Activated naive CD8-positive, alpha-beta T cell treated with anti-CD3 and anti-CD28 coated beads for 36 hours (primary cell): ENCODE measurements at places on chromosomes 2 and 18. TPM values are rescaled to one million over a fixed set of nuclear protein-coding genes. Genes with fewer than 3 reads are reported as not detected.

GRCh38 chr2:166031054-166031453 lies 77.5 kb upstream of the TTC21B start:
- no peak overlapping the region for H3K4me3 ChIP-seq
- H3K27ac ChIP-seq, result no peak overlapping the region
- DNase-seq, result no peak
- H3K4me1 ChIP-seq, result no peaks in the 10 kb centered on the region
- no peaks in the 10 kb centered on the region for H3K36me3 ChIP-seq
- H3K27me3 ChIP-seq, result peaks cover 4% of the 10 kb centered on the region

DNA sequence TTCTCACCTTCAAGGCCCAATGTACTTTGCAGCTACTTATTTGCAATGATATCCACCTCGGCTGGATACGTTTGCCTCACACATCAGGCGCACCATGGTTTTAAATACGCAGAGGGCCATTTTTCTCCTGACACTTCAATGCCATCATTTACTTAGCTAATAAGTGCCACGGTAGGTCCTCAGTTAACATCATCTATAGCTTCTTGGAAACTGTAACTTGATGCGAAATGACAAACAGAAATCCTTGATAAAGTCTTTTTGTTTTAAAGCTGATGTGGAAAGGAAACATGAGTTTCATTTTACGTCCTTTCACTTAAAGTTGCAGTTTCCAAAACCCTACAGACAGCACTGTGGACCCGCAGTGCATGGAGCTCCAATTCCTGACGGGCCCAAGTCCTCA lies 37.1 kb downstream of the ZNF516 start:
- no peak overlapping the region for H3K4me3 ChIP-seq
- H3K27me3 ChIP-seq, result no peaks in the 10 kb centered on the region
- H3K4me1 ChIP-seq, result peaks cover 23% of the 10 kb centered on the region
- H3K27ac ChIP-seq, result no peak overlapping the region

- no peak overlapping the region for H3K27ac ChIP-seq
- H3K36me3 ChIP-seq, result peaks cover 15% of the 10 kb centered on the region
- no peak for DNase-seq
- no peaks in the 10 kb centered on the region for H3K27me3 ChIP-seq
- peaks cover 4% of the 10 kb centered on the region for H3K4me1 ChIP-seq
Observed at GRCh38 chr2:3446381-3446780, 66.9 kb downstream of the TRAPPC12 start.

GRCh38 chr2:55672630-55673029 lies 21.0 kb downstream of the PNPT1 start:
- H3K27me3 ChIP-seq, result no peaks in the 10 kb centered on the region
- H3K27ac ChIP-seq, result no peak overlapping the region
- DNase-seq, result no peak
- peaks cover 23% of the 10 kb centered on the region for H3K36me3 ChIP-seq
- H3K4me1 ChIP-seq, result no peaks in the 10 kb centered on the region

- no peaks in the 10 kb centered on the region for H3K4me1 ChIP-seq
- no peak for DNase-seq
- no peak overlapping the region for H3K4me3 ChIP-seq
- no peaks in the 10 kb centered on the region for H3K27me3 ChIP-seq
- no peak overlapping the region for H3K27ac ChIP-seq
- H3K36me3 ChIP-seq, result no peaks in the 10 kb centered on the region
Observed at GRCh38 chr18:63004466-63005089, 289.2 kb downstream of the PHLPP1 start.

- peaks cover 2% of the 10 kb centered on the region for H3K4me1 ChIP-seq
- peaks cover 37% of the 10 kb centered on the region for H3K36me3 ChIP-seq
- no peak for DNase-seq
- H3K4me3 ChIP-seq, result no peak overlapping the region
- no peaks in the 10 kb centered on the region for H3K27me3 ChIP-seq
- H3K27ac ChIP-seq, result no peak overlapping the region
Observed at GRCh38 chr2:24816884-24817283, 23.7 kb downstream of the CENPO start.

DNA sequence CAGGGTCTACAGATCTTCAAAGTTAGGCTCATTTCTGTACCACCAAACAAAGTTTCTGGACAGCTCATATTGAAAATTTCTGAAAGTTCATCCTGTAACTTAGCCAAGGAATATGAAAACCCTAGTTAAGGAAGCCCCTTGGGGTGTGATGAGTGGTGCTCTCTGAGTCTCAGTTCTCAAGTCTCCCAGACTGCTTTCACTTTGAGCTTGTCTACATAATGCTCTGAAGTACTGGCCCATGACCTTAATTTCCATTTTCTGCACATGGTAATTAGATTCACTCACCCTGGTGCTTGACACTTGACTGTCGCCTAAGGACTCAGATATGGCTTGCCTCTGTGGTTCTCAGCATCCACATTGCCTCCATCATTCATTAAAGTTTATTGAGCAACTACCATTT lies 51.7 kb upstream of the SATB2 start:
- H3K4me3 ChIP-seq, result no peak overlapping the region
- H3K36me3 ChIP-seq, result no peaks in the 10 kb centered on the region
- H3K4me1 ChIP-seq, result no peaks in the 10 kb centered on the region
- no peak overlapping the region for H3K27ac ChIP-seq
- DNase-seq, result no peak
- H3K27me3 ChIP-seq, result peaks cover 17% of the 10 kb centered on the region

- H3K36me3 ChIP-seq, result no peaks in the 10 kb centered on the region
- no peaks in the 10 kb centered on the region for H3K4me1 ChIP-seq
- no peak for DNase-seq
- H3K27me3 ChIP-seq, result no peaks in the 10 kb centered on the region
Observed at GRCh38 chr2:145012214-145012670, 492.3 kb upstream of the ZEB2 start.

DNA sequence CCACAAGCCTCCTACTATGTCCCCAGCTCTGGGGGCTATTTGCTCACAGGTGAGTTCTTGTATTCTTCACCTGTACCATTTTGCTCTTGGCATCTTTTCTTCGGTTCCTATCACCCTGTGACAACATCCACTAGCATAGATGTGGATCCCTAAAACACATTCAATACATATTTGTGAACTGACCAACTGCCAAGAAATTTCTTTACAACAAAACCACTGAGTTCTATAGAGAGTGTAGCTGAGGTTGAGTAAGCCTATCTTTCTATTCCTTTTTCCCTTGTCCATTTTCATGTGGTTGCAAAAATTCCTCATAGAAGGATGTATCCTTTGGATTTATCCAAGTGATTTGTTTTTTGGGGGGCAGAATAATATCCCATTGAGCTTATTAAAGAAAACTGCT lies 192.7 kb upstream of the ITGA4 start:
- H3K36me3 ChIP-seq, result peaks cover 22% of the 10 kb centered on the region
- DNase-seq, result no peak
- no peak overlapping the region for H3K4me3 ChIP-seq
- H3K27me3 ChIP-seq, result no peaks in the 10 kb centered on the region

GRCh38 chr2:239267288-239267951 lies 133.4 kb downstream of the HDAC4 start:
- H3K4me1 ChIP-seq, result peaks cover 65% of the 10 kb centered on the region
- DNase-seq, result peak; percentile 90
- H3K4me3 ChIP-seq, result peak overlapping the region; percentile 73
- H3K36me3 ChIP-seq, result peaks cover 8% of the 10 kb centered on the region
- peak overlapping the region; percentile 84 for H3K27ac ChIP-seq

DNA sequence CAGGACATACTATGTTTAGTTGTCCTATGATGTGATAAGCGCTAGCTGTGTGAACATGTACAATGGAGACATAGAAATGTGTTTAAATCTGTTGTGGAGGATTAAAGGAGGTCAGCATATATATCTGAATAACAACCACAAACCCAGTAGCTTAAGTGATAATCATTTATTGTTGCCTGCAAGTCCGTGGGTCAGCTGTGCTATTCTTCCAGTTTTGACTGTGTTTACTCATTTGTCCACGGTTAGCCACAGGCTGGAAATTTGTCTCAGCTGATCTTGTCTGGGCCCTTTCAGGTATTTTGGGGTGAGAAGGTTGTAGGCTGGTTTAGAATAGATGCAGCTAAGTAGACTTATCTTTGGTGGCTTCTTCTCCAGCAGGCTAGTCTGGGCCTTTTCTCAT lies 110.4 kb downstream of the PARD3B start:
- no peaks in the 10 kb centered on the region for H3K27me3 ChIP-seq
- H3K4me1 ChIP-seq, result no peaks in the 10 kb centered on the region
- H3K36me3 ChIP-seq, result no peaks in the 10 kb centered on the region
- H3K27ac ChIP-seq, result no peak overlapping the region
- H3K4me3 ChIP-seq, result no peak overlapping the region
- DNase-seq, result no peak

DNA sequence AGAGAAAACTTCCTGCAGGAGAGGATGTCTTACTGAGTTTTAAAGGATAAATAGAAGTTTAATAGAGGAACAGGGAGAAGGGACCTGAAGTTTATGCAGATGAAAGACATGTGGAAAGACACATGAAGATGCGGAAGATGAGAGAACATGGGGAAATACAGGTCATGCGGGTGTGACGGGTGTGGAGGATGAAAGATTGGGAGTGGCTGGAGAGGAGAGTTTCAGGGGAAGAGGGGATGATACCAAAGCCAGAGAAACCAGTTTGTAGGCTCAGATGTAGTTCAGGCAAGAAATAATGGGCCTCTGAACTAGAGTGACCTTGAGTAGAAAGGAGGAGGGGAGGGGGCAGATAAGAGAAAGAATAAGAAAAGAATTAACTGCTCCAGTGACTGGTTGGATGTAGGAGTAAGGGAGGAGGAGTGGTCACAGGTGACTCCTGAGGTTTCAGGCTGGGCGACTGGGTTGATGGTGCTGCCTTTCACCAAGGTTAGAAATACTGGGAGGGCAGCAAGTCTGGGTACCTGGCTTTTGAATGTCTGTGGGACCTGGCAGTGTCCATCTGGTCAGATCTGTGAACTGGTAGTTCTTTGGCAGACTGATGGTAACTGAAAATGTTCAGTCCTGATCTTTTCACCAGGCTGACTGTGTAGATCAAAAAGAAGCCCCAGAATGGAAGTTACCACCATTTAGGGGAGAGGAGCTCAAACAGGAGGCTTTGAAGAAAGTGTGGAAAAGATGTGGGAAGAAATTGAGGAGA lies 69.4 kb downstream of the TET3 start:
- no peak overlapping the region for H3K4me3 ChIP-seq
- peaks cover 31% of the 10 kb centered on the region for H3K4me1 ChIP-seq
- H3K36me3 ChIP-seq, result peaks cover 26% of the 10 kb centered on the region

- no peak overlapping the region for H3K4me3 ChIP-seq
- no peaks in the 10 kb centered on the region for H3K4me1 ChIP-seq
- H3K27me3 ChIP-seq, result peaks cover 9% of the 10 kb centered on the region
- DNase-seq, result no peak
- H3K36me3 ChIP-seq, result peaks cover 1% of the 10 kb centered on the region
- H3K27ac ChIP-seq, result no peak overlapping the region
Observed at GRCh38 chr2:216773072-216773471, 77.7 kb upstream of the IGFBP5 start.

DNA sequence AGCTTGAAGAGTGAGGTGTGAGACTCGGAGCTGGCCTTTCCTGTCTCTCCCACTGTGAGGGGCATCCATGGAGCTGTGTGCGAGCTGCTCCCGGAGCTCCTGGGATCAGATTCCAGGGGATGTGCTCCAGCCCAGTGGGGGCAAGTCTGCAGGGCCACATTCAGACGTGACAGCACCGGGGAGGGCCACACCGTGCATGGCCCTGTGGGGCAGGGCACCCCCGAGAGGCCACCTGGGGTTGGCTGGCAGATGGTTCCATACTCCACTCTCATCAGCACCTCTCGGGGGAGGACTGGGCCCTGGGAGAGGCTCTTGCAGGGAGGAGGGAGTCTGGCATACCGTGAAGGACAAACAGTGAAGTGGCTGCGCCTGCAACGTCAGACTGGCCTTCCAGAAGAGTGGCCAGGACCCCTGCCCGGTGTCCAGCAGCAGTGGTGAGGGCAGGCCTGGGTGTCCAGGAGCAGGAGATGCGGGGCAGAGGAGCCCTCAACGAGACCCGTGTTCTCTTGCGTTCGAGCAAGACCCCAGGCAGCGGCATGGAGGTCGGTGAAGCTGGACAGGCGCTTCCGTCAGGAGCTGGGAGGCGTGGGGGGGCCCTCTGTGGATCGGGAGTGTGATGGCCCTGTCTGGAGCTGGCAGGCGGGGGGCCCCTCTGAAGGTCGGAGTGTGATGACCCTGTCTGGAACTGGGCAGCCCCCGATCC lies 84.3 kb downstream of the ASB1 start:
- no peaks in the 10 kb centered on the region for H3K27me3 ChIP-seq
- H3K4me3 ChIP-seq, result no peak overlapping the region
- H3K4me1 ChIP-seq, result no peaks in the 10 kb centered on the region
- no peaks in the 10 kb centered on the region for H3K36me3 ChIP-seq
- no peak for DNase-seq

DNA sequence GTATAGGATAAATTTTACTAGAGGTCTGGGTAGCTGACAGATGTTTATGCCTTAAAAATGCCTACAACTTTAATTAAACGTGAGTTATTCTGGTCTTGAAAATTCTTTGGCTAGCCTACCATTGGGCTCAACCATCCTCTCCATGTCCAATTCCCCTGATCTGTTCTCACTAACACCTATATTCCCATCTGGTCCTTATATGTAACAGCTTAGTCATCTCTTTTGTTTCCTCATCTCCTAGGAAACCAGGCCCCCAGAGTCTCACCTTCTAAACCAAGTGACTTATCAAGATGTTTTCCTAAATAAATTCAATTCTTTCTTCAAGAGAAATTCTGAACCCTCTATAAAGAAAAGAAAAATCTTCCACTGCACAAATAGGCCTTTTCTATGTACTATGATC lies 148.5 kb downstream of the TTC32 start:
- DNase-seq, result no peak
- H3K36me3 ChIP-seq, result no peaks in the 10 kb centered on the region
- no peak overlapping the region for H3K4me3 ChIP-seq
- no peaks in the 10 kb centered on the region for H3K4me1 ChIP-seq
- H3K27me3 ChIP-seq, result peaks cover 4% of the 10 kb centered on the region

GRCh38 chr2:30365201-30365600 lies 81.8 kb upstream of the LCLAT1 start:
- no peak overlapping the region for H3K4me3 ChIP-seq
- no peak overlapping the region for H3K27ac ChIP-seq
- H3K4me1 ChIP-seq, result peaks cover 49% of the 10 kb centered on the region

Gene RAB27B
- total RNA-seq, result not detected

Gene UGT1A4
- not detected for total RNA-seq

Gene CCDC102B
- 1.6 TPM for total RNA-seq

Gene MRPS5
- total RNA-seq, result 84.8 TPM

Gene ERCC3
- total RNA-seq, result 53.2 TPM
